ENCODE measurements at places on chromosomes 4 and X.
A peak's percentile ranks its signal among the peaks of the same experiment; 100 is the strongest.

DNA sequence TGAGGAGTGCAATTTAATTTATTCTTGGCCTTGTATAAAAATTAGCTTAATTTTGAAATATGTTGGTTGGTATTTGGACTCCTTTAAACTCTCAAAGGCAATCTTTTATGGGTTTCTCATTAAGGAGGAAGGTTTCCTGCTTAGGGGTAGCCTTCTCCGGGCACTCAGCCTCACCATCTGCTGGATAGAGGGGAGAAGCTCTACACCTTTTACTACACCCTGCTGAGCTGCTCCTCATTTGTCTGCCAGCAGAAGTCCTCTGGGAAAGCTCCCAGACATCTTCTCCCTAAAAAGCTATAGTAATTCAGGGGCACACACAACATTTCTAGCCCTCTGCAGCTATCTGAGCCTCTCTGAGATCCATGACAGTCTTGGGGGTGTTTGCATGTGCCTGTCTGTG, 179.1 kb downstream of the SOWAHB start:
- no peak for DNase-seq

DNA sequence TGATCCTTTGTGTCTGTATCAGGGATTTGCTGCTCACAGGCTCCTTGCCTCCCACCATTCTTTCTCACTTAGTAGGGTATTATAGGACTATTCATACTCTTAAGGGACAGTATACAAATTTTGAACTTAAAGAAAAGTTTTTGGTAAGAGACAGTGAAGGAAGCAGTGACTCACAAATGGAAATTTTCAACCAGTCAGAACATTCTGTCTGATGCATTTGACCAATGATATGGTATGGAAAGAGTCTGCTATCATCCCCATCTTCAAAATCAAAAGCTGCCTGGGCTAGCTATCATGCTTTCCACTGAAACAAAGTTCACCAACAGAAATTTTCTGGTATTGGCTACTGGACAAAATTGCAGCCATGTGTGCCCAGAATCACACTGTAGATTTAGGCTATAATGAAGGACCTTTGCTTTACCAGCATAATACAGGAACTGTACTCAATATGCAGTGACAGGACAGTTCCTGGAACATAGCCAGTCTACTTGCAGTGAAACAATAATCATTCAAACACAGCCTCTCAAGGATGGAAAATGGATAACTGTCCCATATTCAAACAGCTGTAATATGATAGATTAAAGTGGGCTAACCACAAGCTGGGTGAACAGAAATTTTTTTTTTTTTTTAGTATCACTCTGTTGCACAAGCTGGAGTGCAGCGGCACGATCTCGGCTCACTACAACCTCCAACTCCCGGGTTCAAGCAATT, 109.0 kb upstream of the ACSL4 start:
- DNase-seq, result no peak

GRCh38 chr4:165006456-165006855, 25.3 kb upstream of the TRIM60 start:
- no peak for DNase-seq

- DNase-seq, result no peak
Observed at GRCh38 chr4:173591760-173592159, 61.7 kb upstream of the HAND2 start.

GRCh38 chr4:25345744-25346143, 31.3 kb upstream of the ANAPC4 start:
- no peak for DNase-seq

DNA sequence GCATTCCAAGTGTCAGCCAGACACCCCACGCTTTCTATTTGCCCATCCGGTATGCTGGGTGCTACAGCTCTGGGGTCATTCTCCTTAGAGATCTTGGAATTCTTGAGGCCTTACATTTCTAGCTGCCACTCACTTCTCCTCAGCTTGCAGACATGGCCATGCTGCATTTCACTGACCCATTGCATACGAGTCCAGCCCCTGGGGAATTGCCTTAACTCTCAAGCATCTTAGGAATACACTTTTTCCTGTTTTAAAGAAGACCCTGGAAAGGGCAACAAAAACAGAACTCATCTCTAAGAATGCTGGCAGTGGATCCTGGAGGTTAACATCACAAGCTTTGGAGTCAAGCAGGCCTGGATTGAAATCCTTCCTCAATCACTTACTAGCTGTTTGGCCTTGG, 122.0 kb upstream of the LNX1 start:
- DNase-seq, result peak; percentile 20

GRCh38 chrX:153214934-153215333, 35.9 kb downstream of the MAGEA1 start:
- no peak for DNase-seq

GRCh38 chr4:88582493-88582892, 9.8 kb upstream of the HERC3 start:
- DNase-seq, result no peak

GRCh38 chr4:170990989-170991589, 822.1 kb upstream of the GALNTL6 start:
- peak; percentile 39 for DNase-seq

- DNase-seq, result no peak
Observed at GRCh38 chrX:142296421-142296820, 91.3 kb upstream of the MAGEC2 start.

GRCh38 chr4:154487145-154487544, 4.5 kb downstream of the DCHS2 start:
- DNase-seq, result no peak

DNA sequence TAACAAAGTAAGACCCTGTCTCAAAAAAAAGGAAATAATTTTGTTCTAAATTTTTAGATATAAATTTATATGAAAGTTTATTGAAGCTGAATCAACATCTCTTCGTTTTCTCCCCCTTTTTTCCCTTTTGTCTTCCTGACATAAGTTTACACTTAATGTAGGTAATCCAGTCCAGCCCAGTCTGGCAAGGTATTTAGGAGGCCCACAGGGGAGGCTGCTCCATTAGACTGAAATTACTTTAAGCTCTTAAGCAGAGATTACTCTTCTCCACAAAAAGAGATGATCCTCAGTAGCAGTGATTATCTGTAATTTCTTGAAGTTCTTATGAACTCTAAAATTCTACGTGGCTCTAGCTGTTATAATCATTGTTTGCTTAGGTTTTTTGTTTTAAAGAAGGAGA, 46.0 kb downstream of the ANXA5 start:
- no peak for DNase-seq

- DNase-seq, result no peak
Observed at GRCh38 chr4:76872556-76872955, 25.4 kb downstream of the SOWAHB start.

- peak; percentile 83 for DNase-seq
Observed at GRCh38 chr4:4394644-4395043, 7.7 kb downstream of the NSG1 start.

GRCh38 chr4:110615353-110616237, 7.3 kb downstream of the PITX2 start:
- no peak for DNase-seq

GRCh38 chr4:40193016-40193571, 3.7 kb upstream of the RHOH start:
- DNase-seq, result no peak

GRCh38 chr4:166399021-166399420, 526.0 kb downstream of the TLL1 start:
- no peak for DNase-seq

GRCh38 chrX:136542281-136542680, 10.3 kb downstream of the VGLL1 start:
- DNase-seq, result no peak

DNA sequence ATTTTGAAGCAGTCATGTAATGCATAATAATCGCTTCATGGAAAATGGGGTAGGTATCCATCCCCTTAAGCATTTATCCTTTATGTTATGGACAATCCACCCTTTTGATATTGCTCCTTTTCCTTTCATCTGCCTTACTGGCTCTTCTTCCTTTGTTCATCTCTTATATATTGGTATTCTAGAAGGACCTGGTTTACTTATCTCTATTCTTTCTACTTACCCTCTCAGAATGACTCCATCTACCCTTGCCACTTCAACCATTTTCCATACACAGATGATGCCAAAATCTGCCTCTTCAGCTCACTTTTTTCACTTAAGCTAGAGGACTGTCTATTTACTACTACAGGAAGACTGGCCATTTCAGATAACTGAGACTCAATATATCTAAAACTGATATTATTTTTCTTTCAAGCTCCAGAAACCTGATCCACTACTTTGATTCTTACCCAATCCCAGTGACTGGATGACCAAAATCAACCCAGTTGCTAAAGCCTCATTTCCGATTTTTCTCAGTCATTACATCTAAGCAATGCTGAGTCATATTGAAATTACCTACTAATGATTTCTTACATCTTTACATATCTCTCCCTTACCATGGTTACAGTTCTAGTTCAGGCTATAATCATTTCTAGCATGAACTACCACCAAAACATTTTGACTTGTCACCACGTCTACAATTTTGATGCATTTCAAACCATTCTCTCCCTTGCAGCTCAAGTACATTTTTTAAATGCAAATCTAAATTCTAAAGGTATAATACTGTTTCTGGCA, 93.7 kb downstream of the FAAH2 start:
- no peak for DNase-seq

DNA sequence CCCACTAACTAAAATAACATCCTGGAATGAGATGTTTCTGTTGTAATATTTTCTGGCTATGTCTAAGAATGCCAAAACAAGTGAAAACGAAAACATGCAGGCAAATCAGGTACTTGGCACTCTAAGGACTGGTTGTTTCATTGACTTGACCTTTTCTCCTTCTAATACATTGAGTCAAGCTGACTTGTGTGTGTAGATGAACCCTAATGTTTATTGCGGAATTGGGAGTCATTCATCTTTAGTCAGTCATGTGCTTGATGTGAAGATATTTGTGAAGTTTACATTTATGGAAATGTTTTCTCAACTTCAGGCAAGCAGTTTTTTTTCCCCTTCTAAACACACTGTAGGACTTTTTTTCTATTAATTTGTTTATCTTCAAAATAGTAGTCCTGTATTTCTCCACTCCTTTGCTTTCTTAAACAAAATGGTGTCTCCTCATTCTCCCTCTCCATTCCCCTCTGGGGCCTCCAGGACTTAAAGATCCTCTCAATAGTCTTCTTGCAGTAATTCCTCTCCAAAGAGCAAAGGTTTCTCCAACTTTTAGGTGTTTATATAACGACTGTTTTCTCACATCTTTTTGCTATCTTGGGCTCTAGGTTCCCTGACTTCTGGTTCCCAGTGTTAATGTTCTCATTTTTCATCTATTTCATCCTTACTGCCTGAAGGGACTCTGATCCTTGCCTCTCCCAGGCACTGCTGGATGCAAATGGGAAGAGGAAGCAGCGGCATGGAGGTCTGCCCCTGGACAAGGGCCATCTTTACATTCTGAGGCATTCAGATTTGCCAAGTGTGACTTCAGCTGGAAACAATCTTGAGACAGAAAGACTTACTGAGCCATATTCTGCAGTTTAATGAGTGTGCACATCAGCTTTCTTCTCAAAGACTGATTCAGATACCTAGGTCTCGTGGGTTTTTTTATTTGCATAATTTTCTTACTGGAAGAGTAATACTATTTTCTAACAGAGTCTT, 166.4 kb downstream of the ARHGAP6 start:
- no peak for DNase-seq

DNA sequence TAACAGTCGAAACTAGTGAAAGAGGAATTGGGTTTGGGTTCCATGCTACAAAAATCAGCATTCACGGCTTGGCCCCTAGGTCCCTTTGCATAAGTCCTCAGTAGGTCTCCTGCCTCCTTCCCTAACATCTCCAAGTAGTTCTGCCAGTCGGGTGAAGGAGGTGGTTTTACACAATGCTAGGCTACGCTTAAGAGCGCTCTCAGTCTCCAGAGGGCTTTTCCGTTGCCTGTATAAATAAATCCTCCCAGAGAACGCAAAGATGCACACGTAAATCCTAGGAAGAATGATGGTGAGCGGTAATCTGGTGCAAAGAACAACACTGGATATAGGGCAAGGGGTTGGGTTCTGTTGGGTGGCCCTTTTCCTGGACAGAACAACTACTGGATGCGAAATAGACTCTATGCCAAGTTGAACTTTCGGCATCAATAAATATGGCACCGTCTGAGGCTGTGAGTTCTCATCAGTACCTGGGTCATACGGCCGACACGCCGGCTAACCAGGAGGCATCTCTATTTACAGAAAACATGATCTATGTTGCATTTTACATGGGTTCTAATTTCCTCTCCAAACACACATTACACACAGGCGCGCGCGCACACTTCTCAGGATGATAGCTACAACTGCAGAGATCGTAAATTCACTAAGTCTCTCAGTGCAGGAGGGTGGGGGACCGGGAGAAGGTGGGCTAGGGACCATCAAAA, 1.3 kb downstream of the CAMK2D start:
- DNase-seq, result peak; percentile 25

- DNase-seq, result no peak
Observed at GRCh38 chrX:46941341-46941740, 29.1 kb downstream of the JADE3 start.

DNA sequence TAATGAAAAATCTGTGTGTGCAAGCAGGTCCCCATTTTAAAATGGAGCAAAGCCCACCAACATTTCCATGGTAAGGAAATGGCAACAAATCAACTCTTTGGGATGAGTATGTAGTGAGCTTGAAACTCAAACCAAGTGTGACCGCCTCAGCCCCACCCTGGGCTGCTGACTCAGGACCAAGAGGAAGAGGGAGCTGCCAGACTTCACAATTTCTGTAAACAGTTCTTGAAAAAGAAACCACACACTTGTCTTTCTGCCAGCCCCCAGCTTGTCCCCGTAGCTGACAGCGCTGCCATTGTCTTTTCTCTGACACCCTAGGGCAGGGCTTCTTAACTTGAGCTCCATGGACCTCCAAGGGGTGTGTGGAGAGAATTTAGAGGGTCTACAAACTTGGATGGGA, 10.3 kb downstream of the RTL5 start:
- DNase-seq, result no peak

DNA sequence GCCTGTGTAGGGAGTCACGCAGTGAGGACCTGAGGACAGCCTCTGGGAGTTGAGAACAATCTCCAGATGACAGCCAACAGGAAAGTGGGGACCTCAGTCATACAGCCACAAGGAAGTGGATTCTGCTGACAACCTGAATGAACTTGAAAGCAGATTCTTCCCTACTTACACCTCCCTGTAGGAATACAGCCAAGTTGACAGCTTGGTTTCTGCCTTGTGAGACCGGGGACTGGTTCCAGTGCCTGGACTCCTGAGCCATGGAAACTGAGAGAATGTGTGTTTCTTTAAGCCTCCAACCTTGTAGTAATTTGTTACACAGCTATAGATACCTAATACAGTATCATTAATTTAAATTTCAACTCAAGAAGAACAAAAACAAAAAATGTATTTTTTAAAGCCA, 107.5 kb downstream of the CNKSR2 start:
- no peak for DNase-seq

- no peak for DNase-seq
Observed at GRCh38 chr4:95963456-95963855, 123.6 kb downstream of the PDHA2 start.

GRCh38 chr4:142778900-142779299, 67.2 kb downstream of the INPP4B start:
- no peak for DNase-seq

DNA sequence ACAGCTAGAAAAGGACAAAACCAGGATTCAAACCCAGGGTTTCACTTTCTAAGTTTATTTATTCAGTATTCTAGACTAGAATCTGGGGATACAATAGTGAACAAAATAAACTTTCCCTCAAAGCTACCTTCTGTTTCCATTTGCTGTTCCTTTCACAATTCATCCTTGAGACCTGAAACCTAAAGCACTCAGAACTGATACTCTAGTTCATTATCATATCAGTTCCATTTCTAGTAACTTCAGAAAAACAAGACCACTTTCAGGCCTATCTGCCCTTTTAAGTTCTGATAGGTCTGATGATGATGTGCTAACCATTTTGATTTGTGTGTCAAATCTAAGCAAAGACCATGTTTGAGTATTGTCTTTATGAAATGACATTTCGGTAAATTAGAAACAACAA, 7.8 kb upstream of the XK start:
- no peak for DNase-seq
